ENCODE measurements at places on chromosomes 4 and X.

DNA sequence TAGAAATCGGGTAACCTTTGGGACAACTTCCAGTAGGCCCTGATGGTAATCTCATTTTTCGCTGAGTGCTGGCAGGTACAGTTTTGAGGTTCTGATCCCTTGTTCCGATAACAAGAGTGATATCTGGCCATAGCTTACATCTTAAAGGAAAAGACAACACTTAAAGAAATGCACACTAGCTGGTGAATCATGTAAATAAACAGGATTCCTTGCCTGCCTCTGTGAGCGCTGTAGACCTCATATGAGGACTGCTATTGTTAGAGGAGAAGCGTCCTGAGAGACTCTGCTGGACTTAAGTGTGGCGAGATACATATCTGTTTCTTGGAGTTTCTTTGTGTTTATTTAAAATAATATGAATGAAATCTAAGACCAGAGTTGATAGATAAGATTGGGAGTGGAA, 149.3 kb upstream of the SLC4A4 start:
- no peak for DNase-seq

DNA sequence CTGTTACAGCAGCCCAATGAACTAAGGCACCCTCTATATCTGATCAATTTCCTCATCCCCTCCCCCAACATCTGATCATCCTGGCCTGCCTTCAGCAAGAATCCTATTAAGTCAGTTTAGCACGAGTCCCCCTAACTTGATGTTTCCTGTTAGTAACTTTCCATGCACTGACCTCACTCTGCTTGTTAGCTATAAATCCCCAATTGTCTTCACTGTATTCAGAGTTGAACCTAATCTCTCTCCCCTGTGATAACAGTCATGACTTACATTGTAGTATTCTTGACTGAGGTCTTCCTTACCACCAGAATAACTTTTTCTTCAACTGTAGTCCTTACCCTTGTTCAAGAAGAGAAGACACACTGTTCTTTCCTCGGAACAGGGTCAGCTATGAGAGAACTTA, 8.5 kb downstream of the ANXA5 start:
- no peak for DNase-seq

GRCh38 chr4:186602978-186603377, 47.6 kb upstream of the MTNR1A start:
- no peak for DNase-seq

- no peak for DNase-seq
These were observed 9.6 kb downstream of the CTBP1 start for GRCh38 chr4:1239141-1239949.

DNA sequence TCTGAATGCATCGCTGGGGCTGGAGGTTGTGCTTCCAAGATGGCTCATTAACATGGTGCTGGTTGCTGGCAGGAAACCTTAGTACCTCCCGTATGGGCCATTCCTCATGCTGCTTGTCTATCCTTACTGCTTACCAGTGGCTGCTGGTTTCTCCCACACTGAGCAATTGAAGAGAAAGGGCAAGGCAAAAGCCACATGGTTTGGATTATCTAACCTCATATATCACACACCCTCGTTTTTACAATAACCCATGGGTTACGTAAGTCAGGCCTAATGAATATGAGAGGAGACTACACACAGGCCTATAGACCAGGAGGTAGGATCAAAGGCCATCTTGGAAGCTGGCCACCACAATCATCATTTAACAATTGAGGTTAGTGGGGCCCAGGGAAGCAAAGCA, 141.8 kb upstream of the EDNRA start:
- no peak for DNase-seq

DNA sequence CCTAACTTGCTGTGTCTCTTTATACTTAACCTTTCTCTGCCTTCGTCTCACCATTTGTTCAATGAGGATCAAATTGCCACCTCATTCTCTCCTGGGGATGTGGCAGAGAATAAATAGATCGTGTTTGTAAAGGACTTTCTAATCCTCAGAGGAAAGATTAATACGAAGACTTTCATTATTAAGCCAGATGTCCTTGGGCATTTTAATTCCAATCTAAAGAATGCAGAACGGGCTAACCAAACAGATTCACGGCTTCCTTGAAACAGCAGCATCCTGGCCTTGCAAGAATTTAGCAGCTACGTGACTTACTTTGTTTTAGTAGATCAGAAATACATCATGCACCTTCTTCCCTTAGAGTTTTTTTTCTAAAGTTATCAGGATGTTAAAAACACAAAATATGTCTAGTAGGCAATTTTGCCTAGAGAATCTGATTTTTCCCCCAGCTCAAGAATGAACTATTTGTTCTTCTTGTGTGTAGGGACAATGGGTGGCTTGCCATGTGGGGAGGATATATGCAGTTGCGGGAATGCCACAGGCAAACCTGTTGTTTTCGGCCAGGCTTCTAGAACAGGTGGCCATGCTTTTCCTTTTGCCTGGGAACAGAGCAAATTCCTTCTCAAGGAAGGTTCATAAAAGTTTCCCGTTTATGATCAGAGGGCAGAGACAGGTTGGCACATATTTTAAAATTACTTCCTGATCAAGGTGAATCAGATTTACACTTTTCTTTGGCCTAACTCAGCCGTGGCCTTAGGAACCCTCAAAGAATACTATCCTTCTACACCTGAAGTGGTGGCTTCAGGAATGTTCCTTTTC, 3.0 kb downstream of the MID1 start:
- DNase-seq = no peak

DNA sequence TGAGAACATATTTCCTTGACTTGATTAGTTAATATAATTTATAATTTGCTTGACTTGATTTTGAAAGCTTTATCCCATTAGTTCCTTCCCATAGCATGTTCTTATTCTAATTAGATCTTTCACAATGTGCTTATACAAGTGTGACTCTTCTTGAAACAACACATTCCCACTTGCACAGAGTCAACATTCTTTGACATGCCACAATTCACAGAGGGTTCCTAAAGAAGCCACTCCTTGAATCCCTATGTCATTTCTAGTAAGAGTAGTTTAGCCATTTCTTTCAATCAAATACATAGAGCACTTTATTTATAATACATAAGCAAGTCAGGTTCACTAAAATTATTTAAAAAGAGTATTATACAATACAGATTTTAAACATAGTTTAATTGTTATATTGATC, 228.9 kb upstream of the GRID2 start:
- DNase-seq = no peak

DNA sequence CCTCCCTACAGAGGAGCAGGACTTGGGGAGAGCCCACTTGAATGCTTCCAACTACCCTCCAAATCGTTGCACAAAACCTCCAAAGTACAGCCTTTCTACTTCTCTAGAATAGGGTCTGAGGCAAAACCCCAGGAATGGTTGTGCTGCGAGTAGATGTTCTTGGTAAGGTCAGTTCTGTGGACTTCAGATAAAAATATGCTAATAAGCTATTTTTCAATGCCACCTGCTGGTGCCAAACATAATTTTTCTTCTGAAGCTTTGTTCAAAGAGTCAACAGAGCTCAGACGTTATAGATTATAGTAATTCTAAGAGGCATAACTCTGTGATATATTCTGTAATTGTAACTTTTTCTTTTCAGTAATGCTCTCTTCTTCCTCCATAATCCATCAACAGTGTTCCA, 425.7 kb downstream of the GPAT3 start:
- no peak for DNase-seq

- no peak for DNase-seq
These were observed at the start of gene REELD1 for GRCh38 chr4:146214238-146214637. REELD1 (plus strand) TSS chr4:146214538; CDS start chr4:146216953, 2,415 bp downstream.

DNA sequence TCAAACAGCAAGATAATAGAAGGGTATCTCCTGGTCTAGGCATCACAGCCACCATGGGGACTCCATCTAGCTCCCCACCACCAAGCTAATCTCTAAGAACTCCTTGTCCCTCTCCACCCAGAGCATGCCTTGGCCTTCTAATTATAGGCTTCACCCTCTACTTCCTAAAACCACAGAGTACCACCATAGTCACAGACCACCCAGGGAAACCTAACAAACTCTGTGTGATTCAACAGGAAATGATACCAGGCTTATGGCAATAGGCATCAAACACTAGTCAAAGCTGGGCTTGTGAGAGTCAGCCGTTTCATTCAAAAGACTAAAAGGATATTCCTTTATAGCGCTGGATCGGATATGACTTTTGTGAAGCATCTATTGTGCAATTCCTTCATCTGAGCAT, 91.5 kb upstream of the NALF2 start:
- DNase-seq = no peak

DNA sequence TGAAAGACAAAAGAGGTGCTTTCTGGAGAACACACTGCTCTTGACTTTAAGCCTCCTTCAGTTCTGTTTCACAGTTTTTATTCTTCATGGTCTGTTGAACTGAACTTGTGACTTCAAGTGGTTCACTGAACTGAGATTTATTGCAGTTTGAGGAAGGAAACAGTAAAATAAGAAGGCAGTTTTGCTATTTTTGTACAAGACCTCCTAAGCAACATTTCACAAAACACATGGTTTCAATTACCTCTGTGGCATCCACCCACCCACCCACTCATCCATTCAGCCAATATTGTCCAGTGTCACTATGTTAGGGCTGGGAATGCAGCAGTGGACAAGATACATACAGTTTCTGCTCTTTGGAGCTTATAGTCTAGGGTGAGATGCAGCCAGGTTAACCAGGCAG, 131.3 kb downstream of the IL1RAPL2 start:
- no peak for DNase-seq

- no peak for DNase-seq
These were observed 343.5 kb upstream of the F9 start for GRCh38 chrX:139186991-139187390.

DNA sequence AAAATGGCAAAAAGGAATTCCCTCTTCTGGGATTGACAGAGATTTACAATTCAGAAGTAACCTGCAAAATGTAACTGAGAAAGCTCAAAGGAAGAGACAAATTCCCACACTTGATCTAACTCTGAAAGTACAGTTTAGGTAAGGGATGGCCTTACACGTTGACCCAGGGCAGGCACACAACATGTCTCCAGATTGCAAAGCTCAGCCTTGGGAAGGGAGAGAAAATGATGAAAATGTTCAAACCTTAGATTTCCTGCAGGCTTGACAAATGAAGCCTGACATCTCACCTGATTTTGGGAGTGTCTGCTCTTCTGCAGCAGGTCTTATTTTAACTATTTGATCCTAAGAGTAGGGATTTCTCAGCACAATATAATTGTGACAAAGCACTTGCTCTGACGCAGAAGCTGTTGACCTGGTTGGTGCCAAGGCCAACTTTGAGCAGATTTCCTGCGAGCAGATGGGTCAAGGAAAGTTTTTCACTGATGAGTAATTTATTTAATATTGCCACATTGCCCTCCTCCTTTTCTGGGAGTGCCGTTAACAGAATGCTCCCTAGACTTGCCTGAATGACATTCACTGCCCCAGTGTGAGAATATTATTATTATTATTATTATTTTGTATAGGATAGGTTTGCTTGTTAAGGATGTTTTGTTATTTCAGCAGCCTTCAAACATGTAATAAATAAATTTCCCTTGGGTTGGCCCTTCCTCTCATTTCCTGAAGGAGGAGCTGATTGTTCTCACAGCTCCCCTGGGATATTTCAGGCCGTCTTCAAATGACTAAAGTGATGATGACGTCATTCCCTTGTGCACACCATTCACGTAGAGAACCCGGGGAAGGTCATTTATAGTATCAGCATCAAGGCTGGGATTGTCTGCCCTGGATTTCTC, 157.1 kb downstream of the VEGFC start:
- no peak for DNase-seq

DNA sequence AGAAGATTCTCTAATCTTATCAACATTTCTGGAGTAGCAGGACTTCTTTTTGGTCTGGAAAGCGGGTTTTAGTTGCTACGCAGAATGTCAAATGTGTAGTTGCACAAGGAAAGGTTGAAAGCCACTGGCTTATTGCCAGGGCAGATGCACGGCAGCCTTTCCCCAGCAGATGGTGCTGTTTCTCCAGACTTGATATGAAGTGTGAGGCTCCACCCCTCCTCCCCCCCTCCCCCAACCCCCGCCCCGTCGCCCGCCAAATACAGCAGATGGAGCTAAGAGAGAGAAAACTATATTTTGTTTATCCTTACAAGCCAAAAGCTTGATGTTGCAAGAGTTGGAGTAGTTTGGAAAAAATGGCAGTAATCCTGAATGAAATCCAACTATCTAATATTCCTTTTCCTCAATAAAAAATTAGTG, 32.0 kb downstream of the ENOPH1 start:
- DNase-seq = peak; percentile 88

DNA sequence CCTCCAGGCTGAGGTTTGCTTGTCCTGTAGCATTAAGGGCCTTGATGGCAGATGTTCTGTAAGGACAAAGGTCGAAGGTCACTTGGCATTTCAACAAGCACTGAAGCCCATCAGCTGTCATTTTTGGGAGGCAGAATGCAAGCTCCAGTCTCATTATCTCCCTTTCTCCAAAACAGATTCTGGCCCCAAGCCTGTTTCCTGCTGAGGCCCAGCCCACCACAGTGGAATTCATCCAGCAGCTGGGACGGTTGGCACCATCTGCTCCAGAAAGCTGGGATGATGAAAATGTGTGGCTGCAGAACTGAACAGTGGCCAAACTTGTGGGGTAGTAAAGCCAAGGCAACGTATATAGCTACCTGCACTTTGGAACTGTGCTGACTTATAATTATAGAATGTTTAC, 17.7 kb upstream of the PPEF2 start:
- DNase-seq = no peak

DNA sequence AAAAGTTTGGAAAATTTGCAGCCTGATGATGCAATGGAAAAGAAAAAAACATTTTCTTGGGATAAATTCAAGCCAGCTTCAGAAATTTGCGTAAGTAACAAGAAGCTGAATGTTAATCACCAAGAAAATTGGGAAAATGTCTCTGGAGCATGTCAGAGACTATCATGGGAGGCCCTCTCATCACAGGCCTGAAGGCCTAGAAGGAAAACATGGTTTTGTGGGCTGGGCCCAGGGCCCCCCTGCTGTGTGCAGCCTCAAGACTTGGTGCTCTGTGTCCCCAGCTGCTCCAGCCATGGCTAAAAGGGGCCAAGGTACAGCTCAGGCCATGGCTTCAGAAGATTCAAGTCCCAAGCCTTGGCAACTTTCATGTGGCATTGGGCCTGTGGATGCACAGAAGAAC, 1049.8 kb upstream of the GRIA3 start:
- no peak for DNase-seq

DNA sequence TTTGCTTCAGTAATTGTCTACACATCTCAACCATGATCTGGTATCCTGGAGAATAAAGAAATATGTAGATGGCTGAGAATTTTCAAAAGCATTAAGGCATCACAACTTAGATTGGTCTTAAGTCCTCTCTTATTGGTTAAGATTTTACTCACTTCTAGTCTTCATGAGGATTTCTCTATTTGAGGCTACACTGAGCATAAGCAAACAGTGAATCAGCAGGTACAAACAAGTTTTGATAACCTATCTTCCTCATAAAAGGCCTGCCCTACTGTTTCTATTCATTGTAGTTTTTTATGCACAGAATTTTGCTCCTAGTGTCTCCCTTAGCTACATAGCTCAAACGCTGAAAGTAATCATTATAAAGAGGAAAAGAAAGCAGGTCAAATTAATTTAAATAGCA, 460.7 kb upstream of the RPS6KA3 start:
- no peak for DNase-seq

- no peak for DNase-seq
These were observed 205.3 kb downstream of the TLL1 start for GRCh38 chr4:166078383-166078782.

GRCh38 chrX:153870791-153871360, 15.1 kb downstream of the L1CAM start:
- DNase-seq = no peak

GRCh38 chrX:129557844-129558480, 17.9 kb downstream of the OCRL start:
- DNase-seq = no peak

- no peak for DNase-seq
These were observed 11.8 kb upstream of the PGK1 start for GRCh38 chrX:78092296-78092695.

All from activated CD4-positive, alpha-beta T cell treated with anti-CD3 and anti-CD28 coated beads for 4 hours (primary cell).